ENCODE measurements at places on chromosomes 2 and 18.

- DNase-seq = no peak
Measured at GRCh38 chr2:195105581-195105980, 551.4 kb upstream of the SLC39A10 start.

DNA sequence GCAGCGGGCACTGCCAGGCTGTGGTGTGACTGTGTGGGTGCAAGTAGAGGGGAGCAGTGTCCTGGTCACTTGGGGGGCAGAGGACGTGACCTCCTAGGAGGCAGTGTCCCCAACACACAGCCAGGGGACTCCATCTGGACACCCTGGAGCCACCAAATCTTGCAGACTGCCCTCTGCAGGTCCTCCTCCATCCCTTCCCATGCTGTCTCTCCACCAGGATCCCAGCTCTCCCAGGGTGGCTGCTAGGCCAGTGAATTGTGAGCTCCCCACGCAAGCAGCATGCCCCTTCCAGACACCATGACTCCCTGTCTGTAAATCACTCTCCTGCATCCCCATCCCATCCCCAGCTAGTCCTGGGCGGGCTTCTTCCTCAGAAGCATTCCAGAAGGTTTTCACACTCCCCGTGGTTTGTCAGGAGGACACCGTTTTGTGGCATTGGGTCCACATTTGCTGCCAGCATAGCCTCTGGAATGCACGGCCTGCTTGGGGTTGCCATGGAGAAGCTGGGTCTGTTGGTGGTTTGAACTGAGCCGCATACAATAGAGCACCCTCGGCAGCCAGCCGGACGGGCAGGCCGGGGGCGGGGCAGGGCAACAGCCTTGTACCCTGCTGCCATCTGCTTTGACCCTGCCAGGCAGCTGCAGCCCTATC lies 210.7 kb downstream of the KLHL29 start:
- peak; percentile 51 for DNase-seq

DNA sequence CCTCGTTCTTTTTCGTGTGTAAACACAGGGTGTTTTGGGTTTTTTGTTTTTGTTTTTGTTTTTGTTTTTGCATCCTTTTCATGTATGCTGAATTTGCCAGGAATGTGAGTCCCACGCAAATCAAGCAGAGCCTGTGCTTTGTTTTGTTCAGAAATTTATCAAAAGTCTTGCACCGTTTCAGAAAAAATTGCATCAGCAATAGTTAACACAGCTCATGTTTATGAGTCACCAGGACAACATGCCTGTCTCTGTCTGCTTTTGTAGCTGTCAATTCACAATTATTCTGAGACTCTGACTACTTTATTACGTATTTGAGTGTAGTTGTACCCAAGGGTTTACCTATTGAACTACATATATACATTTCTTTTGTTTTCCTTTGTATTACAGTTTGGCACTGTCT lies 38.3 kb downstream of the MRPL44 start:
- DNase-seq = no peak

DNA sequence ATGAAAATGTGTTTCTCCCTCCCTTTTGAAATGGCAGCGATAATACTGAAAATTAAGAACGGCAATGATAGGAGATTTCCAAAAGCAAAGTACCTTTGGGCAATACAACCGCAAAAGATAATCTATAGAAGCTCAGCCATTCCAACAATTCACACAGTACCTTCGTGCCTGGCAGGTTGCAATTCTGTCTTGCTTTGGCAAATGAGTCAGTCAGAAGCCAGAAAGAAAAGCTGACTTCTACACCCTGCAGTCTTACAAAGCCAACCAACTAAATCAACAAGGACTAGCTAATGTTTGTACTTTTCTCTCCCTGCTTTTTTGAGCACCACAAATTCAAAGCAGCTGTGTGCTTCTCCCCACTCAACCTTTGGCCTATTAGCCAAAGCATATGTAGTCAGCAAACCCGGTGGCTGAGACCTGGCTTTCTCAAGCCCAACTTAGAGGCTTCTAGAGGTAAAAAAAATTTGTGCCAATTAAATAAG lies 25.7 kb upstream of the ID2 start:
- no peak for DNase-seq

DNA sequence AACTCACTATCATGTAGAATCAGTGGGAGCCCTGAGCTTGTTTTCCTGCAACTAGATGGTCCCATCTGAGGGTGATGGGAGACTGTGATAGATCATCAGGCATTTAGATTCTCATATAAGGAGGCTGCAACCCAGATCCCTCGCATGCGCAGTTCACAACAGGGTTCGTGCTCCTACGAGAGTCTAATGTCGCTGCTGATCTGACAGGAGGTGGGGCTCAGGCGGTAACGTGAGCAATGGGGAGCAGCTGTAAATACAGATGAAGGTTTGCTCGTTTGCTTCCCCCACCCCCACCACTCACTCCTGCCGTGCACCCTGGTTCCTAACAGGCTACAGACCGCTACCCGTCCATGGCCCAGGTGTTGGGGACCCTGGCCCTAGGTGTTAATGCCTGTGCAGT lies 113.6 kb downstream of the RNF144A start:
- DNase-seq = no peak

- peak; percentile 13 for DNase-seq
Measured at GRCh38 chr18:45910405-45911023, 56.6 kb downstream of the EPG5 start.

GRCh38 chr2:41950666-41950960 lies 97.2 kb upstream of the PKDCC start:
- no peak for DNase-seq

Measured in renal cortex interstitium (tissue), 15 donors.